ENCODE measurements at places on chromosomes 4 and X.
A peak's percentile ranks its signal among the peaks of the same experiment; 100 is the strongest.

DNA sequence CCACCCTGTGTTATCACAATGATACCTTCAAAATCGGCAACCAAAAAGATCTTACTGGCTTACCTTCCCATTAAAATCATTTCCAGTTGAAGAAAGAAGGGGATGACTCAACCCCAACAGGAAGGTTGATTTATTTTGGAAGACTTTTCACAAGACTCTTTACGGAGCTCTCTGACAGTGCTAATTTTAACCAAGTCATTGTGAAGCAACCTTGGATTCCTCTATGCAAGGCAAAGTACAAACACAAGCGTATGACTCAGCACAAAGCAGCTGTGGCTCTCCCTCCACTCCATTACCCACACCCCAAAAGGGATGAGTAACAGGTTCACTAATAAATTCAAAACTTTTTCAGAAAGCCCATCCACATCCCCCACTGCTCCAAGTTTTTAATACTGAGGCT lies 213.8 kb upstream of the FGF13 start:
- DNase-seq: no peak

DNA sequence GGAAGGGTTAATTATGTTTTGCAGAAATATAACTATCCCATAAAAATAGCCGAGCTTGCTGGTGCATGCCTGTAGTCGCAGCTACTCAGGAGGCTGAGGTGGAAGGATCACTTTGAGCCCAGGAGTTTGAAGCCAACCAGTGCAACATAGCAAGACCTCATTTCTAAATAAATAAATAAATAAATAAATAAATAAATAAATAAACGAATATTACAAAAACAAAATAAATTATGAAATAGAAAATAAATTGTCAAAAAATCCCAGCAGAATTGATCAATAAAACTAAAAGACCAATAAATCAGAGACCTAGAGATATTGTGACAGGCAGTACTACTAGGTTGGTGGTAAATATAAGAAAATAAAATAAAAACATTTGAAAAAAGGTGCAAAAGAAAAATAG lies 6.7 kb upstream of the ARL13A start:
- no peak for DNase-seq

- no peak for DNase-seq
These were observed 16.6 kb downstream of the FAM149A start for GRCh38 chr4:186121057-186121456.

GRCh38 chrX:20729416-20729815 lies 462.7 kb upstream of the RPS6KA3 start:
- no peak for DNase-seq

DNA sequence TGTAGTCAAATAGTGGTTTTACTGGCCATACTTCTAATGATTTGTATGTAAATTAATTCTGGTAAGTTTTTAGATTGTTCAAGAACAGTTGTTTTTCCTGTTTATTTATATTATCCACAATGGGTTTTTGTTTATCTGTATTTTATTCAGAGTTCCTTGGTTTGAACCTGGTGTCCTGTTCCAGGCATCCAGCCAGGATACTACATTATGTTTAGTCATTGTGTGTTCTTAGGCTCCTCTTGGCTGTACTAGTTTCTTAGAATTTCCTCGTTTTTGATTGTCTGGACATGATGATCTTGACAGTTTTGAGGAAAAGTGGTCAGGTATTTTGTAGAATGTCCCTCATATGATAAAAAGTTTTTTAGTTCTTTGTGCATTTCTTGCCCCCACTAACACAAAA lies 7.8 kb downstream of the TIGD2 start:
- no peak for DNase-seq

GRCh38 chr4:140149846-140150635 lies 3.9 kb downstream of the MAML3 start:
- peak; percentile 72 for DNase-seq

- DNase-seq: no peak
These were observed 1.2 kb upstream of the EFHC2 start for GRCh38 chrX:44344687-44345086.

DNA sequence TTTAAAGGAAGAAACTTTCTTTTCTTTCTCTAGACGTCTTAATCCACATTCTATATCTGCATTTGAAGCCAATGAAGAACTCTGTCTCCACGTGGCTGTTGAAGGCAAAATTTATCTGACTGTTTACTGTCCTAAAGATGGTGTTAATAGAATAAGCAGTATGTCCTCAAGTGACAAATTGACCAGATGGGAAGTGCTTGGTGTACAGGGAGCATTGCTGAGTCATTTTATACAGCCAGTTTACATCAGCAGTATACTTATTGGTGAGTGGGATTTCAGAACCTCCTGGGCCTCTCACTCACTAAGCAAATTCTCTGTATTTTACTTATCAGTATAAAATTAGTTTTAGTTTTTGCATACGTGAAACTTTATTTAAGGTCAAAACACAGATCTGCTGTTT lies 33.7 kb downstream of the ADAD1 start:
- no peak for DNase-seq

GRCh38 chrX:28586981-28587551 lies at the start of gene IL1RAPL1:
IL1RAPL1 (plus strand) TSS chrX:28587446.
- no peak for DNase-seq

GRCh38 chrX:39773923-39774773 lies 323.6 kb downstream of the BCOR start:
- DNase-seq: no peak

DNA sequence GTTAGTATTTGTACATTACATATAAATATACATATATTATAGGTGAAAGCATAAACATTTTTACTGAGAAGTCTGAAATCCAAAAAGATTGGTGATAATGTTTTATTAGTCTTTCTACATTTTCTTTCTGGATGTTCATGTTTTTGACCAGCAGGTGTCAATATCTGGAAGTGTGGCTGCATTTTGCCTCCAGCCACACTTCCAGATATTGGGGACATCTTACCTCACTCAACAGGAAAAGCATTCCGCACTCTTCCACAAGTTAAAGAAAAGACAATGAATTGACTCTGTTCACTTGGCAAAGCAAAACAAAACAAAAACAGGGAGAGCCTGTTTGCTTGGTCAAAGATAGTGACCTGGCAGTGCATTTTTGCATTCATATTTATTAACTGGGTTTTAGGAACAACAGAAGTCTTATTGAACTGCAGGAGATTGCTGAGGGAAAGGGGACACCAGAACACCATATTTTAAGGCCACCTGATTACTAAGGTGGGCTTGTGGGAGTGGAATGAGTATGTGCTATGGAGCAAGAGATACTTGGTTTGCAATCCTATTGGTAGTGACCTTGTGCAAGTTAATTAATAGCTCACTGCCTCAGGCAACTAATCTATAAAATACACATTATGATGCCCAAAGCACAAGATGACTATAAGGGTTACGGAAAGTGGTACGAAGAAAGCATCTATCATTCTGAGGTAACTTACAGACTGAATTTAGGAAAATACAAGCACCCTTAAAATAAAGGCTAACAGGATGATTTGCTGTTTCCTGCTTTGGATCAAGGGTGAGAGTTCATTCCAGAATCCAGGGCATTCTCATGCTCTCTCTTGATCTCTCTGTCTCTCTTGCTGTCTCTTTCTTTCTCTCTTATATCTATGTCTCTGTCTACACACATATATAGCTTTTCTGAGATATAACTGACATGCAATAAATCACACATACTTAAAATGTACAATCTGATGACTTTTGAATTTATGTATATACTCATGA lies 389.9 kb upstream of the EMCN start:
- no peak for DNase-seq

GRCh38 chr4:8417071-8417614 lies 23.4 kb downstream of the ACOX3 start:
- DNase-seq: no peak

- no peak for DNase-seq
These were observed 17.2 kb upstream of the SPRY1 start for GRCh38 chr4:123379392-123379791.

DNA sequence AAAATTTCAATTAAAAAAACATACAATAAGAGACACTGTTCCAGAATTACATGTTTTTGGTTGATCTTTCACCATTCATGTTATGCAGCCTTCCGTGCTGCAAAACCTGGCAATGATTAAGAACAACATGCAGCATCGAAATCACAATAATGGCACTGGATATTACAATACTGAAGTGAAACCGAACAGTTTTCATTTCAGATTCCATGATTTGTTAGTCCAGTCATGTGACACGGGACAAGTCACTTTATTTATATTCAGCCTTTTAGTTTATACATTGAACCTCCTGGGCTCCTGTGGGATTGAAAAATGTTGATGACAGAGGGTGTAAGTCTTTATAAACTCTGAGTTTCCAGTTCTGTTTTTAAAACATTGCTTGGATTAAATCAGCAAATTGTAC lies 142.5 kb upstream of the TTC29 start:
- DNase-seq: no peak

DNA sequence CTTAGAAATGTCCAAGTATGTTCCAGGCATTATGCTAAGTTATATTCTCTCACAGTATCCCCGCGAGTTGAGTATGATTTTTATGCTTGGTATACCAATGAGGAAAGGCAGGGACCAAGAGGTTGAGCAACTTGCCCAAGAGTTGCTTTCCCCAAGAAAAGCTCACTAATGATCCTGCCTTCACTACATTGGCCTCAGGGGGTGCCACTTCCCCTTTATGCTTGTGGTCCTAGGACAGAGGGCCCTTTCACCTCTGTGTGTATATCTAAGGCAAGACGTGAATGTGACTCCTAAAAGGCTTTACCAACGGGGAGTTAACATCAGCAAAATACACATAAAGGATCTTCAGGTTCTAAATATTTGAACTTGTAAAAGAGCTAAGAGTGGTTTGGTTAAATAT lies 164.4 kb upstream of the CPEB2 start:
- DNase-seq: no peak

DNA sequence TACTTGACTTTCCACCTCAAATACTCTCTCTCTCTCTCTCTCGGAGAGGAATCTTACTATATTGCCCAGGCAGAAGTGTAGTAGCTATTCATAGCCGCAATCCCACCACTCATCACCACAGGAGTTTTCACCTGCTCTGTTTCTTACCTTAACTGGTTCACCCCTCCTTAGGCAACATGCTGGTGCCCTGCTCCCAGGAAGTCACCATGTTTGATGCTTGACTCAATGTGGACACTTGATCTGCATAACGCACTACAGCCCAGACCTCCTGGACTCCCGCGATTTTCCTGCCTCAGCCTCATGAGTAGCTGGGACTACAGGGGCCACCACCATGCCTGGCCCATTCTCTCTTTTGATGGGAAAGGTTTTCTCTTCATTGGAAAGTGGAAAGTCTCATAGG lies 271.8 kb downstream of the FBXW7 start:
- DNase-seq: no peak

- DNase-seq: no peak
These were observed 115.1 kb upstream of the PCDH18 start for GRCh38 chr4:137647375-137647774.

- DNase-seq: no peak
These were observed 64.4 kb downstream of the TBC1D19 start for GRCh38 chr4:26648260-26648659.

- peak; percentile 63 for DNase-seq
These were observed at the start of gene MBNL3 for GRCh38 chrX:132488819-132489577. MBNL3 (minus strand) TSS chrX:132489038; CDS start chrX:132439611, 49,427 bp downstream.

GRCh38 chrX:13260598-13260997 lies 59.3 kb downstream of the ATXN3L start:
- DNase-seq: no peak

DNA sequence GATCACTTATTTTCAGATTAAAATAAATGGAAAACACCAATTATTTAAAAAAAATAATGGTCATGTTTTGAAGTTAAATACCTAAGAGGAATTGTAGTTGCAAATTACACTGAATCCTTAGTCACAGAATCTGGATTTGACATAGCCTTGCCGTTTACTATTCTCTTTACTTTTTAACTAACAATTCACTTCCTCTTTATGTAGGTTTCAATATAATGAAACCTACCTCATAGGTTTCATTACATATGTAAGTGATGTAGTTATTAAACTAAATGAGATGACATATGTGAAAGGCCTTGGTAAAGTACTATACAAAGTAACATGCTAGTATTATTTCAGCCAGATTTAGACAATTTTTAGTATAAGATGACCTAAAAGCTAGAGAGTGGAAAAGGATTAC lies 6.5 kb downstream of the SPP1 start:
- no peak for DNase-seq

GRCh38 chrX:54495814-54496516 lies at the start of gene FGD1:
FGD1 (minus strand) TSS chrX:54496234; CDS start chrX:54495432, 802 bp downstream.
- DNase-seq: peak; percentile 72

GRCh38 chrX:10676235-10676957 lies 56.0 kb upstream of the MID1 start:
- peak; percentile 26 for DNase-seq

DNA sequence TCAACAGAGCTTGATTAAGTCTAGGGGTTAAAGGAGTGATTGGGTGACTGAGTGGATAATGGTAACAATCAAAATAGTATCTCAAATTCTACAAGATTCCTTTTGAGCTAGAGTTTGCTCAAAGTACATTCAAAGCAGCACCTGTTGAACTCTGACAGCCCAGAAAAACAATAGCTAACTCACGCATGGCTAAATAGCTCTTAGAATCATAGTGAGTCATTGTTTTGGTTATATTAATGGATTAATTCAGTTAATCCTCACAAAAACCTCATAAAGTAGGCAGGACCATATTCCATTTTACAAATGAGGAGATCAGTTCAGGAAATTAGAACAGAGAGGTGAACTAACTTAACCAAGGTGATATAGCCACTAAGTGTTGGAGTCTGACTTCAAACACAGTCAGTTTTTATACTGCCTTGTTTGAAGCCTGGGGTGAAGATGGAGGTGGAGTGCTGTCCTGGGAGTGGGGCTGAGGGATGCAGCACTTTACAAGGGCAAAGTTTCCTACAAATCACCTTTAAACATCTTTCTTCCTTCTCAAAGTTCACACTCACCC lies 35.9 kb upstream of the PPM1K start:
- DNase-seq: no peak

GRCh38 chr4:2261110-2261852 lies 628 bp downstream of the MXD4 start:
- peak; percentile 68 for DNase-seq

- no peak for DNase-seq
These were observed 298.4 kb downstream of the ARHGAP24 start for GRCh38 chr4:85773372-85773771.

DNA sequence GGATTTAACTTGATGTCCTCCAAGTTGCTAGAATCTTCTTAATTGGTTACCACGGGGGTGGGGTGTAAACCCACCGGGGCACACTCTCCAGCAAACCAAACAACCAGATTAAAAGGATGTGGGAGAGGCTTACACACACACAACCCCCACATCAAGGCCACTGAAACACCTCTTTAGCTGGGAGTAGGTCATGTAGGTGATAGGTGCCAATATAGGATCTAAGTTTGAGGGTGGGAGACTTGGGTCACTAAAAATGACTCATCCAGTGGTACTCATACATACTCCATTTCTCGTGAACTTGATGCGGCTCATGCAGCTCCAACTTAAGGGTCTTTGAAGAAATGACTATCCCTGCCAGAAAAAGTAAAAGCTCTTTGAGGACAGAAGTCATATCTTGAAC lies 20.5 kb upstream of the CD40LG start:
- no peak for DNase-seq

DNA sequence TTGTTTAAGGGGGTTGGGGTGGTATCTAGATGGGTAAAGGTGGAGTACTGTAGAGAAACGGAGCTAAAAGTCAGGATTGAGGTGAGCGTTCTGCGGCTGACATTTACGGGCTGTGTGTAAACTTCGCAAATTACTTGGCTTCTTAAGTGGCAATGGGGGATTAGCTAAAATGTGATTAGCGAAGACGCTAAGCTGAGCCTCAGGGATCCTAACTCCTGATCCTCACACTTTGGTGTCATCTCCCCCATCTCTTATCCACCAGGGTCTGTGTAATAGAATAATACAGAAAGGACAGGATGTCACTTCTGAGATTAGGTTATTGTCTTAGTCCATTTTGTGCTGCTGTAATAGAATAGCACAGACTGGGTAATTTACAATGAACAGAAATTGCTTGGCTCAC lies 10.6 kb upstream of the FAT1 start:
- DNase-seq: no peak

Data from glutamatergic neuron (in vitro differentiated cells).